CD4-positive, alpha-beta T cell (primary cell): ENCODE measurements at places on chromosomes 5 and 9.

DNA sequence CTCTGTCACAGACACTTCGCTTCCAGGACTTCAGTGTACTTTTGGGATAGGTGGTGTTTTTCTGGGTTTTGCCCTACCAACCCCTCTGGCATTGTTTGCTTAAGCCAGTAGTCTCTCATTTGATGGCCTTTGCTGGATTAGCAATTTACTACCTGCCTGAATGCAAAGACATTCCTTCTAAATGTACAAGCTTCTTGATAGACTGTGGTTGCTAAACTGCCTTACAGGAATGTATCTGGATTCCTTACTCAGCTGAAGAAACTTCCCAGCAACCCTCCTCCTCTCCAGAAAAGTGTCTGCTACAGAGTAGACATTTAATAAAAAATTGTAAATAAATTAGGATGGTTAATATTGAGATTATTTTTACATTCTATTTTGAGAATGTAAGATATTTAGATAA, 1916.7 kb downstream of the EFNA5 start:
- no peak for DNase-seq

- DNase-seq = no peak
Observed at GRCh38 chr9:6405371-6405770, 7.6 kb upstream of the UHRF2 start.

GRCh38 chr5:38845526-38846378, at the start of gene OSMR:
Gene OSMR, plus strand, starts transcription at chr5:38846012. Its CDS starts 23,033 bp downstream, at chr5:38869045.
- DNase-seq = no peak

GRCh38 chr5:168843277-168844015, 264.3 kb upstream of the PANK3 start:
- no peak for DNase-seq

DNA sequence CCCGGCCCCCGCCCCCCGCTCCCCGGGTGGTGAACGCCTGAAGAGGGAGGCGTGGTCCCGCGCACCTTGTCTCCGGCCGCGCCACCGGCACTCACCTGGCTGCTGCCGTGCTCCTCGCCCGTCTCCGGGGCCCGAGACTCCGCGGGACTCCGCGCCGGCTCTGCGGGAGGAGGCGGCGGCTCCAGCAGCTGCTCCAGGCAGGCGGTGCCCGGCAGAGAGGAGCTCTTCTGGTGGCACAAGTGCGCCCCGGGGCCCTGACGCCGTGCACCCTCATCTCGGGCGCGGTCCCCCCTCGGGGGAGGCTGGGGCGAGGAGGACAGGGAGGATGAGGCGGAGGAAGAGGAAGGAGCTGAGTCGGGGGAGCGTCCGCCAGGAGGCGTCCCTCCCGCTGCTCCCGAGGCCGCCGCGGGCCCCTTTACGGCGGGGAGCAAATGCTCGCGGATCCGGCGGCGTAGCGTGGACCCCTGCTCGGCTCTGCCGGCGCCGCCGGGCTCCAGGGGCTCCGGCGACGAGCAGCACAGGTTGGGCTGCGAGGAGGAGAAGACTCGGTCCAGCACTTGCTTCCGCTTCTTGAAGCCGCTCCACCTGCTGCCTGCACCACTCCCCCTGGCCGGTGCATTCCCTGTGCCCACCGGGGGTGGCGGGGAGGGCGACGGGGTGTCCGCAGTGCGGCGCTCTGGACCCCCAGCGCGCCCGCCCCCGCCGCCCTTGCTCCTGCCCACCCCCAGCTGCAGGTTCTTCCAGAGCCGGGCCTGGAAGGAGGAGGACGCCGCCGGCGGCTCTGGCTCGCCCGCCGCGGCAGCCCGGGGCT, 928 bp downstream of the MCTP1 start:
- no peak for DNase-seq

DNA sequence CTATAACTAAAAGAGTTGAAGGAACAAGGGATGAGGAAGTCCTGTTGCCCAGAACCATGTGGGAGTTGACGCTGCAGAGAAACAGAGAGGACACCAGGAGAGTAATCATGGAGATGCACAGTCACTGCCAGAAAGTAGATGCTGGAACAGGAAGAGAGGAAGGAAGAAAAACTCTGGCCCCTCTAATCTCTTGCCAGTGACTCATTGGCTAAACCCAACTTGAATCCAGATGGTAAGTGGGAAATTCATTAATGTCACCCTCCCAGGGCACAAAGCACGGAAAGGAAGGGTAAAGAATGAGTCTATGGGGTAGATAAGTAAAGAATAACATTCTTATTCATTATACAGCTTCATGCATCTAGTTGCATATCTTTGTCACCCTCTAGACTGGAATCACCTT, 631.9 kb downstream of the PRELID2 start:
- no peak for DNase-seq

DNA sequence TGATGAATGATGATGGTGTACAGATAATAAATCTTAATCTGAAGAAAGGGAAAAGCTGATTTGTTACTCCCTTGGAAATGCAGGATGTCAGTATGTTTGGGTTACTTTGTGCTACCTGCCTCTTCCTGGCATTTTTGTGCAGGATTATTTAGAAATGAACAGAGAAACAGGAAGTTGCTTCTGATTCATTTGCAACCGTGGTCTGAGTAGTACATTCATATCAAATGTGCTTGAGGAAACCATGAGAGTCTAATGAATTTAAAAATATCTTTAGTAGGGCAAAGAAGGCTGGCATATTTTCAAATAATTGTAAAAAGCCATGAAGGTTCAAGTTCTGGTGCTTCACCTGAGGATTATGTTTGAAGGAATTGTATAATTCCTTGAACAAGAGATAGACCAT, 391.6 kb downstream of the TMEM161B start:
- no peak for DNase-seq

GRCh38 chr5:83751201-83751600, 30.5 kb upstream of the HAPLN1 start:
- no peak for DNase-seq

GRCh38 chr5:68240202-68240601, 24.6 kb downstream of the PIK3R1 start:
- no peak for DNase-seq

- DNase-seq = no peak
Observed at GRCh38 chr5:143026380-143026779, 256.2 kb downstream of the ARHGAP26 start.

- peak; percentile 37 for DNase-seq
Observed at GRCh38 chr9:89715318-89715858, 110.6 kb downstream of the GADD45G start.

- no peak for DNase-seq
Observed at GRCh38 chr9:137371946-137372651, 50.9 kb downstream of the EXD3 start.

DNA sequence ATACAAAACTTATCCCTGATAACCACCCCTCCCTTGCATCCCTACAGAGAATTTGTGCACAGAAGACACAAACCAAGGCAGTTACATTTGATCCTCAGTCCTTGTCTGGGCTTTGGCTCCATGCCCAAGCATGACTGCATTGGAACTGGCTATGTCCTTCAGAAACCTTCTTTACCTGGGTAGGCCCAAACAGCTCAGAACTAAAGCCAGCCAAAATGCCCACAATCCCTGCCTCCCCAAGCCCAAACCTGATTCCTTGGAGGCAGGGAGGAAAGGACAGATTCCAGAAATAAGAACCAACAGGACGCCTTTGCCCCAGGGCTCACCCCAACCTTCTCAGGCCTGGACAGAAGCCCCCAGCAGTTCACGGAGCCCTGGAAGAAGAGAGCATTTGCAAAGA, 8.2 kb downstream of the IL17B start:
- DNase-seq = no peak

DNA sequence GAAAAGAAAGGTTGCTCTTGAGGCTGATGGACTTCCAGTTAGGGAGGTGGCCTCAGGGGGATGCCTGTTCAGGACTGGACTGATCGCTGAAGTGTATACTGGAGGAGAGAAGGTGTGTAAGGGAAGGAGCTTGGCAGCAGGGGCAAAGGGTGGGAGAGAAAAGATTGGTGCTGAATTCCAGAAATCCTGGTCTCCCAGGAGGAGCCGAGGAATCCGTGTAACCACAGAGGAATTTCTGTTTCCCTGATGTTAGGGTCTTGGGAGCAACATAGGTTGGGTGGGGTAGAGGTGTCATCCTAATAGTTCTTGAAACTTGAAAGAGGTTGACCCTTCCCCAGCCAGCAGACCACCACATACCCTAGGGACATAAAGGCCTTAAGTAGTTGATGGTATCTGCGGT, 88.9 kb upstream of the PTPN3 start:
- no peak for DNase-seq

DNA sequence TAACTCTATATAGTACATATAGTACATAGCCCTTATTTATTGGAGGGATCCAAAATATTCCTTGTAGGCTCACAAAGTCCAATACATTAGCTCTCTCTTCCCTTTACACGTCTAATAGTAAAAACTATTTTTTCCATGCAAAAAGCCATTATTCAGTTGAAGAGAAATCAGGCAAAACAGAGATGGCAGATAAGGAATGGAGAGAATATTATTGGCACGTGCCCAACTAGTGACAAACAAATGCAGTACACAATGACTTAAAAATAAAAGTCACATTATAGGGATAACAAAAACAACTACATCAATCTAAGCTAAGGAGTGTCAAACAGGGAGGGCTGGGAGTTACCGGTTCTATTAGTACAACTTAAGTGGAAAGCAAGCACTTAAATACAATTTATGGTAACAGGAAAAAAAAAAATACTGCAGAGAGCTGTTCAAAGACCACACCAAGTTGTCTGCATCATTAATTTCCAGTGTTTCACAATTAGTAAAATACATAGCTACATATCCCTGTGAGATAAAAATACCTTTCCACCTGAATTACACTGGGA, 4.1 kb upstream of the SCAI start:
- no peak for DNase-seq

GRCh38 chr9:133846483-133847090, 108.4 kb upstream of the SARDH start:
- DNase-seq = no peak

DNA sequence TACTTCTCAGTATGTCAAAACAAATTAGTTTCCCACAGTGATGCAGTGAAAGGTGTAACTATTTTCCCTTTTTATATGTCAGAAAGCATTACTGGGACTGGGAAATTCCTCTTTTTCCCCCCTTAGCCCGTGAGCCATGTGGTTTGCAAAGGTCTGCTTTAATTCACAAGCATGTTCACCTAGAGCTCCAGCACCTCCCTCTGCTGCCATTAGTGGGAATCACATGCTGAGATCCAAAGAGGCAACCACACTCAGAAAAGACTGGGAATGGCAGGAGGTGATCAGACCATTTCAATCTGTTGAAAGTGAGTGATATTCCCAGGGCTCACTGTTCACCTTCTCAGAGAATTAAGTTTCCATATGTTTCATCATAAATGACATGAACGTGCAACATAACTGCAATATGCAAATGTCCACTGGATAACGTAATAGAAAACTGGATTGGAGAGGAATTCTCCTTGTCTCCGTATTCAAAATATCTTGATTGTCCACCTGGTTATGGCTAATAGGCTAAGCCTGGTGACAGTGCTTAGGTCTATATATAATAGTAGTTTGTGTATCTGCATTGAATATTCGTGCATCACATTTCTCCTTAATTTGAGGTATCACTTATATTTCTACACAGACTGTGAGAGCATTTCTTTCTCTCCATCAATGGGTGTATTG, 703.5 kb upstream of the WWC1 start:
- DNase-seq = no peak

- DNase-seq = no peak
Observed at GRCh38 chr5:149302641-149303040, 31.0 kb downstream of the AFAP1L1 start.

DNA sequence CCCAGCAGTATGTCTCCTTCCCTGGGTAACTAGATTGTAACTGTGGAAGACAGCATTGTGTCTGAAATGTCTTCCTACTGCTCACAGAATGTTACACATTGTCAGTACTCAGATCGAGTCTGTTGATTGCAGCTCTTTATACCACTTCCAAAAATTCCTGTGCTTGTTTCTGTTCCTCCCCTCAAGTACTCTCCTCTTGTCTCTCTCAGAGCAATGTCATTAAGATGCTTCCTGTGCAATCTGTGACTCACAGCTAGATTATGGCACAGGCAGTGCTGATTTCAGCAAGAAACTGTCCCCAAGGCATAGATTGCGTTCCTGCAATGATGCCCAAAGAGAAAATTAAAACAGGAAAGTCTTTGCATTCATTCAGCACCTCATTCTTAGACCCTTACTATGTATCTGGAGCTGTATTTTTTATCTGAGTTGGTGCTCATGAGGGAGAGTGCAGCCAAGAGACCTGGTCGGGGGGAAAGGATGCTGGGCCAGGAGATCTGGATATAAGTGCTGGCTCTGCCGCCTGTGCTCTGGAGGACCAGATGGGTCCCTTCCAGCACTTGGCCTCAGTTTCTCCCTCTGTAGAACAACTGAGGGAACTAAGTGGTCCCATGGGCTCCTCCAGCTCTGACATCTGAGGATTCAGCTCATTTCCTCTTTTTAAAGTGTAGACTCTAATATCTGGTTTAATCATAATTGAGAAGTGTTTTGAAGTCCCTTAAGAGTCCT, 40.8 kb upstream of the GNPDA1 start:
- no peak for DNase-seq

GRCh38 chr5:54278036-54278830, 32.1 kb downstream of the ARL15 start:
- no peak for DNase-seq

- DNase-seq = no peak
Observed at GRCh38 chr9:73995836-73996235, 501.3 kb upstream of the RORB start.

GRCh38 chr5:63686181-63686580, 276.1 kb downstream of the HTR1A start:
- DNase-seq = no peak

DNA sequence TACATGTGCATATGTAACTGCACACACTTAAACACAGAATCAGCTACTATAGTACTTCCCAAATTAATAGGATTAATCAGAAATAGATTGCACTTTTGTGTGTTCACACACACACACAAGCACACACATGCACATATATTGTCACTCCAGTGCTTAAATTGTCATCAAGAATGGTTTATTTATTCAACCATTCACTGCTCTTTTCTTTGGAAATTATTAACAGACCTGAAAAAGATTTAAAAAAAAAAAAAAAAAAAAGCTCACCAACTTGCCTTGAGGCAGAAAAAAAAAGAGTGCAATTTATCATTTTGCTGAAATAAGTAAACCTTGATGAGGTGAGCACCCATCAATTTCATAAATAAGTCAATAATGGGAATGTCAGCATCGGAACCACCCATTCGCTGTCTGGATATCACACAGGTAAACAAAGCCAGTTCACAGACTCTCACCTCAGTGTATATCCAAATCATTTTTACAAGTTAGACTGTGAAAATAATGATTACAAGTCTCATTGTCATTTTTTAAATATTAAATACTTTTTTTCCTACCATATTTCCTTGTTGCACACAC, 562.8 kb downstream of the BNC2 start:
- DNase-seq = no peak

- DNase-seq = no peak
Observed at GRCh38 chr5:1001406-1002270, 7.0 kb upstream of the NKD2 start.
